ENCODE measurements at places on chromosomes 12 and 14. TPM values are rescaled to one million over a fixed set of nuclear protein-coding genes. Genes with fewer than 3 reads are reported as not detected.

DNA sequence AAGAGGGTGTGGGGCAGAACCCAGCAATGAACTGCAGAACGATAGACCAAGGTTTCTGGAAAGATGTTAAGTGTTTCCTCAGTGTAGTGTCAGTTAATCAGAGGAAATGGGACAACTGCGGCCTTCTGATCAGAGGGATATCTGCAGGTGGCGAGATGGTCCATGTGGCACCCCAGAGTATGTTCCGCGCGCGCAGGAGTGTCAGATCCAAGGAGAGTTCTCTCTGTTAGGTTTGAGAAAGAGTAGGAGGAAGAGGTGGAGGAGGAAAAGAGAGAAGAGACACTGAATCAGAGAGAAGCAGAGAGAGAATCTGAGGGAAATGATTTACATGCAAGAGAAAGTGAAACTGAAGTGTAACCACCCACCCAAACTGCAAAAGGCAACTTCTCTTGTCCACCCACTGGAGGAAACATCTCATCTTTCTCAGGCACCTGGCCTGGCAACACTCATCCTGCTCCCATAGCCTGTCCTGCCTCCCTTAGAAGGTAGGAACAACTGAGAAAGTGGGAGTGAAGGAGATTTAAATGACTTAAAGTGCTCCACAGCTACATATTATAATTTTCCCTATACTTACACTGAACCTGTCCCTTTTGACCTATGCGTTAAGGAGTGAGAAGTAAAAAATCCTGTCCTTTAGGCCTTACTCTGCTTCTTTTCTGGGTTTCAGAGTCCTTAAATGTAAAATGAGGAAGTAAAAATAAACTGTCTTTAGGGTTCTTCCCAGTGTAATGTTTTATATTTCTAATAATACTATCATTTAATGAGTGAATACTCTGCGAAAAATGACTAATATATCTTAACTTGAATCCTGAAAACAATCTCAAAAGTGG lies 6.8 kb upstream of the TESPA1 start:
- H3K36me3 ChIP-seq: peaks cover 2% of the 10 kb centered on the region
- peak overlapping the region; percentile 91 for H3K27ac ChIP-seq
- DNase-seq: peak; percentile 63
- H3K27me3 ChIP-seq: no peaks in the 10 kb centered on the region
- H3K4me1 ChIP-seq: peaks cover 56% of the 10 kb centered on the region
- peak overlapping the region; percentile 84 for H3K4me3 ChIP-seq

DNA sequence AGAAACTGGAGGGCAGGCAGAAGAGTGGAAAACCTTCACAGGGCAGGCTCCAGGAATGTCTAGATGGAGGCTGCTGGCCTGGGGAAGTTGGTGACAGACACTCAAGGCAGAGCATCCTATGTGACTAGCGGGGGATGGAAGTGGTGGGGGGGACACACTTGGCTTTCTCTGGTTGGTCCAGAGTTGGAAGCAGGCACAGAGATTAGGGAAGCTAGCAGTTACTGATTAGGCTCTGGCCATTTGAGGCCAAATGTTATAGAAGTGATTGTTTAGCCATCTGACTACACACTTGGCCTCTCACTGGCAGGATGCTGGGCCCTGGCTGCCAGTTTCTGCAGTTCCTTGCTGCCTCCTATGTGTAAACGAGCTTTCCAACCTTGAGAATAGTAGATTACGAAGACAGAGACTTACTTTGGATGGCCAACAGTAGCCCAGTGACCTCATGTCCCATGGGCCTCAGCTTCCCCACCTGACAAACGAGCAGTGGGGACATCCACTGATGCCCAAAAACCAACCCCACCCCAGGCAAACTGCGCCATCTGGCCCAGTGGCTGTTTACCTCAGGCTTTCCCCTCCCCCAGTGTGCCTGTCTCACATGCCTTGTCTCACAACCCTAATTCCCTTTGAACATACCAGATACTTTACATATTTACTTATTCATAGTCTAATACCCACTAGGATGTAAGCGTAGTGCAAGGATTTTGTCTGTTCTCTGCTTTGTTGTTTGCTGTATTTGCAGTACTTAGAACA lies 102.7 kb downstream of the PAPLN start:
- no peak overlapping the region for H3K4me3 ChIP-seq
- H3K36me3 ChIP-seq: no peaks in the 10 kb centered on the region
- no peak overlapping the region for H3K27ac ChIP-seq
- no peaks in the 10 kb centered on the region for H3K27me3 ChIP-seq

- H3K4me1 ChIP-seq: no peaks in the 10 kb centered on the region
- H3K27me3 ChIP-seq: peaks cover 28% of the 10 kb centered on the region
- H3K27ac ChIP-seq: no peak overlapping the region
- no peak overlapping the region for H3K4me3 ChIP-seq
These were observed 134.8 kb upstream of the VRK1 start for GRCh38 chr14:96662116-96662970.

DNA sequence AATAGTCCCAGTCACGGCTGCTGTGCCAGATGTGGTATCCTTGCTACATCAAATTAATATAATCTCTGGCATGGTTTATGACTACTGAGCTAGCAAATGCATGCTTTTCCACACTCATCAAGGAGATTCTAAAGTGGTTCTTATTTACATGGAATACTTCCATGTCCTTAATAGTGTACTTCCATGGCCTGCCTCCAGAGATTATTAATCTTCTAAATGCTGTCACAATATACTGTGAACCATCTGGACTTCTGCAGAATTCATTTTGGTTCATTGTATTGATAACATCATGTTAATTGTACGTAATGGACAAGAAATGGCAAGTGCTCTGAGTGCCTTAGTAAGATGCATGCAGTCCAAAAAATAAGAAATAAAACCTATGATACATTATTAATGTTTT lies 230.8 kb downstream of the NUAK1 start:
- H3K4me1 ChIP-seq: no peaks in the 10 kb centered on the region
- H3K27ac ChIP-seq: no peak overlapping the region
- no peaks in the 10 kb centered on the region for H3K27me3 ChIP-seq
- H3K36me3 ChIP-seq: no peaks in the 10 kb centered on the region
- DNase-seq: no peak
- no peak overlapping the region for H3K4me3 ChIP-seq

DNA sequence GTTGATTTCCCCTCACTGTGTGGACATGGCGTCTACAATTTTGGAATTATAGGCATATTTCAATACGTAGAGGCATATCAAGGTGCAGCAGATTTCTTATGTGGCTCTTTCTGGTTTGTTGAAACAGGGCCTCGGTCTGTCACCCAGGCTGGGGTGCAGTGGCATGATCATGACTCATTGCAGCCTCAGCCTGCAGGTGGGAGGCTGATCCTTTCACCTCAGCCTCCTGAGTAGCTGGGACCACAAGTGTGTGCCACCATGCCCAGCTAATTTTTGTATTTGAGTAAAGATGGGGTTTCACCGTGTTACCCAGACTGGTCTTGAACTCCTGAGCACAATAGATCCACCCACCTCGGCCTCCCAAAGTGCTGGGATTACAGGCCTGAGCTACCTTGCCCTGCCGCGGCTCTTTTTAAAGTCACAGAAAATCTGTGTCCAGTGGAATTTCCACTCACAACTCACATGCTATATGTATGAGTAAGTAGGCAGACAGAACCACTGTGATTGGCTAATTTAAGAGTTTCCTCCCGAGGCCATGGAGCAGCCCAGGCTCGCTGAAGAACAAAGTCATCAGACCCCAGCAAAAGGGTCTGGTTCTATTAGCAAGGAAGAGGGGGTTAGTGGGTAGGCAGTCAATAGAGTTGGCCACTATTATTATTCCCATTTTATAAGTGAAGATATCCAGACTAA lies 9.1 kb downstream of the GNG2 start:
- peaks cover 9% of the 10 kb centered on the region for H3K36me3 ChIP-seq
- peak; percentile 86 for DNase-seq
- no peak overlapping the region for H3K27ac ChIP-seq
- H3K27me3 ChIP-seq: no peaks in the 10 kb centered on the region

DNA sequence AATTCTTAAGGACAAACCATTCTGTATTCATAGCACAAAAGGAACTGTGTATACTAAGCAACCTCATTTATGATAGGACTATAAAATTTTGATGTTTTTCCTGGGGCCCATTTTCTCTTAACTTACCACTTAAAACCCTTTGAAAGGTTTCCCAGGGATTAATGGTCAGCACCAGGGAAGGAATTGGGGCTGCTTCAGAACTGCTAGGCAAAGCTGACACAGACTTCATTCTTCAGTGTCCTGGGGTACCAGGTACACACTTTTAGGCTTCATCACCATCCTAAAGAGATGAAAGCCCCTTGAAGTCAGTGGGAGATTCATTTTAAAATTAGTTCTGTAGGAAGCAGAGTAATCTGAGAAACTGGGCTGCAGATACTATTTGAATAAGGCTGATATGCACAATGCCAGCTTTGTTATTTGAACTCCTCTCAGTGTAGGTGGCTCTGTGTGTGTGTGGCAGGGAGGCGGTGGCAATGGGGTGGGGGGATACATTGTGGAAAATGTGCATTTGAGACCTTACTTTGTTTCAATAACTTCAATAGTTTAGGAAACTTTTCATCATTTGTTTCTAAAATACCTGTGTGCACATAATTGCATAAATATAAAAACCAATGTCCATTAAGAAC lies 329.3 kb upstream of the DCN start:
- no peaks in the 10 kb centered on the region for H3K36me3 ChIP-seq
- H3K4me1 ChIP-seq: no peaks in the 10 kb centered on the region
- DNase-seq: no peak
- no peak overlapping the region for H3K27ac ChIP-seq
- peaks cover 4% of the 10 kb centered on the region for H3K27me3 ChIP-seq

DNA sequence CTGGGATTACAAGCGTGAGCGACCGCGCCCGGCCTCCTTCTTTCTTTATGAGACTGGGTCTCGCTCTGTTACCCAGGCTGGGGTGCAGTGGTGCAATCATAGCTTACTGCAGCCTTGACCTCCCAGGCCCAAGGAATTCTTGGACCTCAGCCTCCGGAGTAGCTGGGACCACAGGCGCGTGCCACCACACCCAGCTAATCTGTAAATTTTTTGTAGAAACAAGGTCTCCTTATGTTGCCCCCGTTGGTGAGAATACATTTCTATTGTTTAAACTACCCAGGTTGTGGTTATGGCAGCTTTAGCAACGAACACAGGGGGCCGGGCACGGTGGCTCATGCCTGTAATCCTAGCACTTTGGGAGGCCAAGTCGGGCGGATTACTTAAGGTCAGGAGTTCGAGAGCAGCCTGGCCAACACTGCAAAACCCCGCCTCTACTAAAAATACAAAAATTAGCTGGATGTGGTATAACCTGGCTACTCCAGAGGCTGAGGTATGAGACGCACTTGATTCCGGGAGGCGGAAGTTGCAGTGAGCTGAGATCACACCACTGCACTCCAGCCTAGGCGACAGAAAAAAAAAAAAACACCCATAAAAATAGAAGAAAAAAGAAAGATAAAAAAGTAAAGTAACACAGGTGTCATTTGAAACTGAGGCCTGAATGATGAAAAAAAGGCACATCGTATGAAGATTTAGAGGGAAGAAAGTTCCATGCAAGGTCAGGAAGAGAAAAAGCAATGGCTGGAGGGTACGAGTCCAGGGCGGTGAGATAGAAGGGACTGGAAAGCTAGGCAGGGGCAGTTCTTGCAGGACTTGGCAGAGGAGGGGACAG lies 977 bp upstream of the TMEM120B start:
- no peaks in the 10 kb centered on the region for H3K27me3 ChIP-seq
- peaks cover 16% of the 10 kb centered on the region for H3K4me1 ChIP-seq
- peak overlapping the region; percentile 59 for H3K27ac ChIP-seq
- peak overlapping the region; percentile 89 for H3K4me3 ChIP-seq

- DNase-seq: no peak
- H3K36me3 ChIP-seq: no peaks in the 10 kb centered on the region
- H3K27me3 ChIP-seq: peaks cover 2% of the 10 kb centered on the region
- H3K4me3 ChIP-seq: no peak overlapping the region
These were observed 116.7 kb upstream of the EGLN3 start for GRCh38 chr14:34067587-34067986.

GRCh38 chr12:72094490-72094889 lies 155.8 kb downstream of the TPH2 start:
- H3K36me3 ChIP-seq: no peaks in the 10 kb centered on the region
- no peak overlapping the region for H3K4me3 ChIP-seq
- H3K27me3 ChIP-seq: peaks cover 2% of the 10 kb centered on the region
- H3K4me1 ChIP-seq: no peaks in the 10 kb centered on the region
- no peak overlapping the region for H3K27ac ChIP-seq
- no peak for DNase-seq

DNA sequence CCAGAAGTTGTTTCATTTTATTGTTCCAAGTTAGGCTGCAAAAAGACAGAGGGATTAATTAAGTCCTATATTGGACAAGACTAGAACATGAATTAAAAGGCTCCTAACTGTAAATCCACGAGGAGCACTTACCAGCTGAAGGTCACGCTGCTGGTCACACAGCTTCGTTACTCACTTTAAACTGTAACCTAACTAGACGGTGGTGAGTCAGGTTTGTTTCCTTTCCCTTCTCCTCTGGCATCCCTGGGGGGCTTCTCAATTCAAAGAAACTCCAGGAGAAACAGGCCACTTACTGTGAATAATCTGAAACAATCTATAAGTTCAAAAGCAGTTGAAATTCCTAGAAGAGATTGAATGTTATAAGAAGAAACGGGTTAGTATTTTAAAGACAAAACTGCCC lies 331.4 kb downstream of the BCAT1 start:
- H3K4me3 ChIP-seq: no peak overlapping the region
- H3K4me1 ChIP-seq: no peaks in the 10 kb centered on the region
- H3K36me3 ChIP-seq: no peaks in the 10 kb centered on the region

DNA sequence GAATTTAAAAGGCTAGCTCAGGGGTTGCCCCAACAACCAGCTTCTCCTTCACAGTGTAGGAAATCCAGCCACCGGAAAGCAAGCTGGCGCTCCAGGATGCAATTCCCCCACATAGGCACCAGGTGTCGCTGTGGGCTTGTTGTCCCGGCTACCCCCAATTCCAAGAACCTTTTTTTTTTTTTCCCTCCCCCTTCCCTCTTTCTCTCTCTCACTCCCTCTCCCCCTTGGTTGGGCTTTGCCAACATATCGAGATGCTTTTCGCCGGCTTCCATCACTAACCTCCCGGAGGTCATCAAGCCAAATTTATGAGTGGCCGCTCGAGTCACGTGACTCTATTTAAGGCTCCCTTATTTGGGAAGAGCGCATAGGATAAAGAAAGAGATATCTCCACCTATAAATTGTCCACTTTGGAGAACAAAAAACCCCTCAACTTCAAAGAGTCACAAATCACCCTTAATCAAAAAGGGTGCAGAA lies at the start of gene HOXC5:
HOXC5 (plus strand) TSS at position 424 of the 474 bp plus-strand sequence. CDS start 73 bp downstream, outside the sequence.
- peaks cover 66% of the 10 kb centered on the region for H3K27me3 ChIP-seq
- peak within 1 kb of the TSS; percentile 53 for H3K4me3 ChIP-seq
- peak; percentile 73 for DNase-seq
- peaks cover 3% of the 10 kb centered on the region for H3K36me3 ChIP-seq
- peaks cover 20% of the 10 kb centered on the region for H3K4me1 ChIP-seq

- peaks cover 64% of the 10 kb centered on the region for H3K4me1 ChIP-seq
- DNase-seq: peak; percentile 80
- H3K27ac ChIP-seq: peak overlapping the region; percentile 72
These were observed 98.6 kb downstream of the IRF2BPL start for GRCh38 chr14:76929927-76930326.

GRCh38 chr14:50924843-50925242 lies 19.4 kb downstream of the PYGL start:
- H3K4me3 ChIP-seq: no peak overlapping the region
- H3K4me1 ChIP-seq: no peaks in the 10 kb centered on the region
- no peak overlapping the region for H3K27ac ChIP-seq
- H3K36me3 ChIP-seq: no peaks in the 10 kb centered on the region
- peaks cover 10% of the 10 kb centered on the region for H3K27me3 ChIP-seq
- DNase-seq: no peak

Gene OTX2
- not detected for total RNA-seq

Gene CLEC14A
- total RNA-seq: not detected

Gene SLCO1C1
- not detected for total RNA-seq

Gene INSM2
- not detected for total RNA-seq

Gene ABCD2
- 5.0 TPM for total RNA-seq

Gene CLEC12A
- not detected for total RNA-seq
